Fibroblast of mammary gland (primary cell): ENCODE measurements at places on chromosomes 4 and X.

- DNase-seq = no peak
Measured at GRCh38 chr4:25970226-25970675, 56.2 kb downstream of the SMIM20 start.

DNA sequence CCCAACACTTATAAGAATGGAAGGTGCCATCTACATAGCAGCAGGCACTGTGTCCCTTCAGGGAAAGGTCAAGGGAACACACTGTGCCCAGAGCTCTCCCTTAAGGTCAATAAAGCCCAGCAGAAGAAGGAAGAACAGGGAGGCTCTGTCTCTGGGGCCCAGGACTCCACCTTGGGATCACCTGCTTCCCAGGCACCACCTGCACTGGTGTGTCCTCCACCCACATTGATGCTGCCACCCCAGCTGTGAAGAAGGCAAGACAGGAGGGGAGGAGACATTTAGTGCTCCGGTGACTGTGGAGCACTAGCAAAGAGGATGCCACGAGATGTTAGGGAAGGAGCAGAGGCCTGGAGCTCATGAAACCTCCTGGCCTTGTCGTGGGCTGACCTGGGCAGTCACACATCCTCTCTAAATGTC is 53.4 kb downstream of the FHDC1 start:
- DNase-seq = no peak

DNA sequence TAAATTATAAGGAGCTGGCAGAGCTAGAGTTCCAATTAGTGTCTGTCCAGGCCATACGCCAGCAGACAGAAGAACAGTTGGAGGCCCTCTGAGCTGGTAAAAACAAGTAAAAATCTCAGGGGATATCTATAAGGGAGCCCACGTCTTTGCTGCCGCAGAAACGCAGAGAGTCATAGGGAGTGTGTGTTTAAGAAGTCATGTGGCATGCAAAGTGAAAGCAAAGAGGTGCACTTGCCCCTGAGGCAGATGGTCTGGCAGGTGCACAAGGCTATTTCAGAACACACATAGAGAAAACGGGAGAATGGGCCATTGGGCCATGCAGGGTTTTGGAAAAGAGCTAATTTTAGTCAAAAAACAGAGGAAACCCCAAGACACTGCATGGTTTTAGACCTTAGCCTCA is 92.7 kb downstream of the NAP1L3 start:
- DNase-seq = no peak

- DNase-seq = peak; percentile 26
Measured at GRCh38 chrX:115367455-115367854, 77.9 kb downstream of the LUZP4 start.

DNA sequence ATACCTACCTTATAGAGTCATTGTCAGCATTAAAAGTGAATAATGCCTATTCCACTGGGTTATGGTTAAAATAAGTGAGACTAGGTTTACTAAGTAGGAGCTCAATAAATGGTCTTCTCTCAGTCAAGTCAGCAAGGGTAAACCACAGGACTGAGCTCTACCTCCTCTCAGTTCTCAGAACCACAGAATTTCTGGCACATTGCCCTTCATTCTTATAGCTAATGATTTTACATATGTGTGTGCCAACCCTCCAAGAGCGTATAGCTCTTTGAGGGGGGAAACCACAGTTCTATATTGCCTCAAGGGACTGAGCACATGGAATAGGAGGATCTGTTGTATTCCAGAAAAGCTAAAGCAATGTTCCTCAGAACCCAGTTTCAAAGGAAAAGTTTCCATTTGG is 124.8 kb downstream of the ATG4A start:
- no peak for DNase-seq

DNA sequence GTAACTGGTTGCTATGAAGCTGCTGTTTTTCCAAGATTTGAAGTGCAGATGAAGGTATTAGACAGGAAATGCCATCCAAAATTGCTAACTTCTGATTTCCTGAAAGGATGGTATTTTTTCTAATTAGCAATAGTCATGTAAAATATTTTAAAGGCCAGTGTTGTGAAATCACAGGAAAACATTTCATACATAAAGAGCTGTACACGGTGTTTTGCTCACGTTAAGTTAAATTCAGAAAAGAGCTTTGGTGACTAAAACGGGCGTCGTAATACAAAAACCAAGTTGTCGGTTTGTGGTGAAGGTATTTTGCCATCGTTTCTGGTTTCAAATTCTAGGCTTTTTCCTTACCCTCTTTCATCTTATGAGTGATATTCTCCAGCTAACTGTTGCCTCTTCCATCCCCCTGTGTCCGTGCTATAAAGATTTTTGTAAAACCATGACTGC is 39.8 kb downstream of the AFF1 start:
- no peak for DNase-seq

DNA sequence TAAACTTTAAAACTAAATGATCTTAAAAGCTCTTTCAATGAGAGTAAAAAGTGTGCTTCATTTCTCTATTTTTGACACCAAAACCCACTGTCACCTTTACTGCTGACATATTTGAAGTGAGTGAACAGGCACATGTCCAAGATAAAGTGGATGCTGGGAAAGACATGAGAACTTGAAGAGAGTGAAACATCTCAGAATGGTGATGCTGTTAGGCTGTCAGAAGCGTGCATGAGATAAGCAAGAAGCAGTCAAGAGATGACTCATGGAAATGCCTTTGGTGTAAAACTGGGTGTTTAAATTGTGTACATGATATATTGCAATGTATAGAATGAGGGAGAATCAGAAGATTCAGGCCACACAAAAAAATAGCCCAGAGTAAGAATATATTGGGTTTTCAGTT is 21.8 kb upstream of the GBA3 start:
- DNase-seq = peak; percentile 14

- DNase-seq = peak; percentile 37
Measured at GRCh38 chr4:82500435-82501153, 61.2 kb downstream of the TMEM150C start.

DNA sequence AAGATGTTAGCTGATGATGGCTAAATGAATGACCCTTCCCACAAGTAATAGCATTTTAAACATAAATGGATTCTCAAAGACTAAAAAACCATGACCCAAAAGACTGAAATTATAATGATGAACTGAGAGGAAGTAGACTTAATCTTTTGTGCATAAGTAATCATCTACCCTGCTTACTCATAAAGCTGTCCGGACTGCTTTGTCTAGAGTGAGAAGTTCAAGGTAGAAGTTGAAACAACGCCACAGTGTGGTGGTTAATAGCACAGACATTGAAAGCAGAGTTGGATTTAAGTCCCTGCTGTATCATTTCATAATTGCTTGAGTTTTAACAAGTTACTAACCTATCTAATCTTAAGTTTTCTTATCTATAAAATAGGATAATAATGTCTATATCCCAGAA is 346.6 kb downstream of the CENPC start:
- peak; percentile 9 for DNase-seq

- no peak for DNase-seq
Measured at GRCh38 chr4:155929833-155930232, 23.8 kb downstream of the CTSO start.

GRCh38 chrX:41288641-41289040 is 45.3 kb upstream of the DDX3X start:
- DNase-seq = no peak

DNA sequence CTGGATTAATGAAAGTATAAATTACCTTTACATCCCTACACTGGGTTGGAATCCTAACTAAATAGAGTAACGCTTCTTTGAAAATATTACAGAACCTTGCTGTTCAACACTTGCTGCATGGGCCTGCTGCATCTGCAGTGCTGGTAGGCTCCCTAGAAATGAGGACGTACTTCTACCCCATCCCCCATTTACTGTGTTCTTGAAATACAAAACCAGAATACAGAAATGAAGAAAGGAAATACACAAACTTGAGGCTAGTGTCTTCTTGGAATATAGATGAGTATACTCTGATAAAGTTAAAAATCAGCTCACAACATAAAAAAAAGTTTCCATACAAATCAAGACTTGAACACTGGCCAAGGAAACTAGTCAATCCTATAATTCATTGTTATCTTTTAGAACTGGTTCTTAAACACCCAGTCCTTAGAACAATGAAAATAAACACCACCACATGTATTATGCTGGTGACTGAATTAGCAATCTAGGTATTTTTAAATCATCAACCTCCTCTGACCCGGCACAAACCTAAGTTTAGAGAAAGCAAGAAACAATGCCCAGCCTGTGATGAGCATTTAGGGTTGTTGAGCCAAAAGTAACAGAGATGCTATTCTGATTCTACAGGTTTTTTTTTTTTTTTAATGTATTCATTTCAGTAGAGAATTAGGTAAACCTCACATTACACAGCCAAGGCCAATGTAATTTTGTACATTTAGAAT is 49.7 kb downstream of the ATP8A1 start:
- DNase-seq = no peak

DNA sequence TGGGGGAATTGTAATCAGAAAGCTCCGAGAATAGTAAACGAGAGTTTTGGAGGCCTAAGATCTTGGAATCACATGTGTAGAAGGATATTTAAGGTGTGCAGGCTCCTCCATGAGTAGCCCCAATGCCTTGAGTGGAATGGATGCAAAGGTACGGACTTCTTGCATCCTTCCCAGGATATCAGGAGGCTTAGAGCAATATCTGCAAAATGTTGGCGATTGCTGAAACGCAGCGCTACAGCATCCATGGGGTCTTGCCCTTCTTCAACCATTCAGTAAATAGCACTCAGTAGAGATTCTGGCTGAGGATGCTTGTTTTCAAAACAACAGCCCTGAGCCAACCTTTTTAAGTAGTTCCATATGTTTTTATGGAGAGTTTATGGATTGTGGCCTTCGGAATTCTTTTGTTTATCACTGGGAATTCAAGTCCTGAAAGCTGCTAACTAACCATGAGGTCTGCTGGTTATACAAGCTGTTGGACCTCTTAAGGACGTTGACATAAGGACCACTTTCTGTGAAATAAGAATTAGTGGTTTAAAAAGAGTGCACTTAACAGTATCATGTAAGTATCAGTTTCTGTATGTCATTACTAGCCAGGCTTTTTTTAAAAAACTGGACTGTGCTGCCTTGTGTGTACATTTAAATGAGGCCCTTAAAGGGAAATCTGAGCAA is 228.8 kb upstream of the PGRMC2 start:
- peak; percentile 90 for DNase-seq
